CD8-positive, alpha-beta memory T cell (primary cell): ENCODE measurements at places on chromosomes 3 and 15.

DNA sequence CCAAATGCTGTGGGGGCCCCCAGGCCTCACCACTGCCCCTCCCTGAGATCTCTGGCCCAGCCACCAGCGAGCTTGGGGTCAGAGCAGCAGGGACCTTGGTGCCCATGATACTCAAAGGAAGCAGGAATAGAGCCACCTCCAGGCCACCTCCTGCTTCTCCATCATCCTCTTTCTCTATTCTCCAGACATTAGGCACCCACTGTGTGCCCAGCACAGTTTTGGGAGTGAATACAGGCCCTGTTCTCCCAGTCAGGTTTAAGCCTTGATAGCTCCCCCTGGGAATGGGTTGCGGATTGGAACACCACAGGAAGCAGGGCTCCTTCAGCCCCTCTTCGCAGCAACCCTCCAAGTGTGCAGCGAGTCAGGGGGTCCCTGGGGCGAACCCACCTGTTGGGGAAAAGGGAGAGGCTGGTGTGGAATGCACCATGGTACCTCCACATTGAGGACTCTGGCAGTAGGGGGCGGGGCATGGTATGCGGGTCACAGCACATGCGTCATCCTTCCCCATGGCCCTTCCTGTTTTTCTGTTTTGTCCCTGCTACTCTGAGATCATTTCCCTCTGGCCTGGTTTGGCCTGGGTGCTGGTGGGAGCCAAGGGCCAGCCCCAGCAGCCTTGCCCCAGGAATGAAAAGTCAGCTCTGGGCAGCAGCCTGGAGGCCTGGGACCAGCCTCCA lies 14.2 kb upstream of the SEMA3B start:
- no peak for DNase-seq

- no peak for DNase-seq
Observed at GRCh38 chr15:58475573-58476524, 44.1 kb downstream of the LIPC start.

DNA sequence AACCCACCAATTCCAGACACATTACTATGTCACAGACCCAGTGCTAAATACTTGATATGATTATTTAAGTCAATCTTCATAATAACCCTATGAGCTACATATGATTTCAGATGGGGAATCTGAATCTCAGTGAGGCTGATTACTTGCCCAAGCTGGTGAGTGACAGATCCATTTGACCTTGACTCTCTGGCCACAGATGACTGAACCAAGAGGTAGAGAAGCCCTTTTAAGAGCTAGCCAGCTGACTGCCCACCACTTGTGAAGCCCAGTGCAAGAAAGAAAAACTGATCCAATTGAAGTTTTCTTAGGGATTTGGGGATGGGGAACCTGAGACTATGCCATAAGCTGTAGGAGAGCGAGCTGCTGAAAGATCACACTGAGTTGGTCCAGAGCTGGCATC lies 124.7 kb upstream of the SPATA12 start:
- DNase-seq: no peak

- no peak for DNase-seq
Observed at GRCh38 chr3:183131186-183131725, 31.3 kb downstream of the LAMP3 start.

DNA sequence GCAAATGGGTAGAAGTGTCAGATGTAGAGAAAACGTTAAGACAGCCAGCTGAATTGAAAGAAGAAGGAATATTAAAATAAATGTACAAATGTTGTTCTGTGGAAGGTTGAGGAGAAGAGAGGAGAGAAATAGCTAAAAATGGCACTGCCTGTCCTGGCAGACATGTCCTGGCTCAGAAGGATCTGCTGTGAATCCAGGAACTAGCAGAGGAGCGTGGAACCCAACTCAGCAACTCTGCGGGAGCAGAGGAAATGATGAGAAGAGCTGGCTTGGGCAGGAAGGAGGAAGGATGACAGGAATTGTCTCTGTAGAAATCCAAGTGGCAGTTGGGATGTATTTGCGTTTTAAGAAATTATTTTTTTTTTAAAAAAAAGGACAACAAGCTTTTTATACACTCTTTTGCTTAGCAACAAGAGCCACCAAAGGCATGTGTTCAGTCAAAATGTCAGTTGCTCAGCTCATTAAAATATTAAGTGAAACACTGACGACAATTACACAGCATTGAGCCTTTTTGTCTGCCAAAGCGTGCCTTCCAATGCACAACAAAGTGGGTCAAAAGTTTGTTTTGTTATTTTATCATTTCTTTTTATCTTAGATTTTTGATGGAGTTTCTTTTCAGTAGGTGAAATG lies 16.1 kb downstream of the NANOGP8 start:
- no peak for DNase-seq

- no peak for DNase-seq
Observed at GRCh38 chr15:58398071-58398470, 33.7 kb upstream of the LIPC start.

DNA sequence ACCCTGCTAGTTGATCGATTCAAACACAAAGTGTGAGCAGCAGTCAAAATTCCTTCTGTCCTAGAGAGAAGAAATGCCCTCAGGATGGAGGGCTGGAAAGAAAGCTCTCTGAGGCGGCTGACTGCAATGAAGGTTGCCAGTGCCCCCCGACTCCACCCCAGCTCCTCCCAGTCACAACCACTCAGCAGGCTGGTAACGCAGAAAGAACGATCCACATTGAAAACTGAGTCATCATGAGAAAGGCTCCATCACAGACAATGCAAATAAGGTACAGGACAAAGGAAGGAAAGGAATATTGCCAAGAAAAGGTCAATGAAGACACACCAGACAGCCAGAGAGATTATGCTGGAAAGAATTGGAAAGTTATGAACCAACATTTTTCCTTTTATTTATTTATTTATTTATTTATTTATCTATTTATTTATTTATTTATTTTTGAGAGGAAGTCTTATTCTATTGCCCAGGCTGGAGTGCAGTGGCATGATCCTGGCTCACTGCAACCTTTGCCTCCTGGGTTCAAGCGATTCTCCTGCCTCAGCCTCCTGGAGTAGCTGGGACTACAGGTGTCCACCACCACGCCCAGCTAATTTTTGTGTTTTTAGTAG lies 17.4 kb upstream of the VGLL4 start:
- no peak for DNase-seq

DNA sequence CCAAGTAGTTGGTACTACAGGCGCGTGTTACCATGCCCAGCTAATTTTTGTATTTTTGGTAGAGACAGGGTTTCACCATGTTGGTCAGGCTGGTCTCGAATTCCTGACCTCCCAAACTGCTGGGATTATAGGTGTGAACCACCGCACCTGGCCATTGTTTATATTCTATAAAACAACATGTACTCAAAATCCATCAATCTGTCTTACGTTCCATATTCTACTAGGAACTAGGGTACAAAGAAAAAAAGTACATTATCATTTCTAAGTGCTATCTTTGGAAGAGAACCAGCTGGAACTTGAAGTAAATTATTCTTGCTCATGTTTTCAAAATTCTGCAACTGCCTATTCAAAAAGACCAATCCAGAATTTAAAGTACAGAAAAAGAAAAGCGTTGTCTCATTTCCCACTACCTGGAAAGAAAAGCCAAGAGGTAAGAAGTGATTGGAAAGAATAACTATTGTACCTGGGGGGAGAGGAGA lies 15.2 kb downstream of the SPPL2A start:
- DNase-seq: no peak

GRCh38 chr3:76873532-76874242 lies 166.2 kb upstream of the ROBO2 start:
- DNase-seq: no peak

- peak; percentile 43 for DNase-seq
Observed at GRCh38 chr15:49421991-49422390, 1.1 kb upstream of the FGF7 start.

GRCh38 chr15:73904026-73904815 lies 22.0 kb upstream of the LOXL1 start:
- DNase-seq: no peak

DNA sequence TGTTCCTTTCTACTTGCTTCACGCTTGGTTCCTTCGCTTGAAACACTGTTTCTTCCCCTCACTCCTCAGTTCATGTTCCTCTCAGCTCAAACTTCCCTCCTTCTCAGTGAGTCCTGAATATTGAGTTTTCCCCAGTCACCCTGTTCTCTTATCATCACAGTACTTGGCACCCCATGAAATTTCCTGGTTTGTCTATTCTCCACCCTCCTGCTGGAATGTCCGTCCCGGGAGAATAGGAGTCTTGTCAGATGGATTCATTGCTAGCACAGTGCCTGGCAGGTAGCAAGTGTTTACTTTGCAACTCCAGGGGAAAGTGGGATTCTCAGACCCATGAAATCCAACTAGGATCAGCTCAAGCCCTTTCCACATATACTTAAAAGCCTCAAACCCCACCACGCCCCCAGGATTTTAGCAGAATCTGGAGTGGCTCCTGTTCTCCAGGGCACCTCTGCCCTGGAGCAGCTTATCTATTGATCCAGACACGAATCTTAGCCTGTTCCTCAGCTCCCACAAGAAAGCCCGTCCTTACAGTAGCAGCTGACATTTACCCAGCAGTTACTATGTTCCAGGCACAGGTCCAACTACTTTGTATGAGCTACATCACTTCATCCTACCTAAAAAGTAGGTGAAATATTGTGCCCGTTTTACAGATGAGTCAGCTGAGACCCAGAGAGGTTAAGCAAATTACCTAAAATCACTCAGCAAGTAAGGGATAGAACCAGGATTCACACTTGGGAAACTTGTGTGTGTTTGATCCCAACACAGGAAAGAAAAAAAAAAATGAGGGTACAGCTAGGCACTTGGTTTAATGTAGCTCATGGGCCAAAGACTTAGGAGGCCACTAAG lies 36.8 kb upstream of the MAP3K13 start:
- no peak for DNase-seq

DNA sequence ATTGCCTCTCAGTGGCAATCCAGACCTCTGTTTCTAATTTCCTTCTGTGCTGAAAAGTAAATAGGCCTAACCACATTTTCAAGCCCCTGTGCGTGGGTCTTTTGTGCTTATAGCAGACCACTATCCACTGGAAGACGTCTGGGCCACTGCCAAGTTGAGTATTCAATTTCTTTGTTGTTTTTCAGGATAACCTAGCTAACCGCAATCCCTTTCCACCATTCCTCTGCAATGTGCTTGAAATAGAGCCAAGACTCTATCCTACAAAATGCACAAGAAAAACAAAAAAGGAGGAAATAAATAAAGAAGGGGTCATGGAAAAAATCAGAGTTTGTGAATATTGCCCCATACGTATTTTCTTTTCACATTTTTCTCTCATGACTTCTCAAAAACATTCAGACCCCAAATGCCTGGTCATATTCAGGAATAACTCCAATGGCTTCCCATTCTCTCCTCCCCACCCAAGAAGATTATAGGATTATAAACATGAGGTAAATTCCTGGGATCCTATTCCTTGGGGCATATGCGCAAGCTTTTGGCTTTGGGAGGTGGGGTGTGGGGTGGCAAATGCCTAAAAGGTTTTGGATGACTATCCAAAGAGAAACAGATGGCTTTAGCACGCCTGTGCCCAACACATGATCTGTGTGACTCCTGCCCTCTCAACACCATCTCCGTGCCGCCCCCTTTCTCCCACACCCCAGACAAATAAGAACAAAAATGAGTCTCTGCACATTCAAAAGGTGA lies 217.9 kb upstream of the THBS1 start:
- no peak for DNase-seq

DNA sequence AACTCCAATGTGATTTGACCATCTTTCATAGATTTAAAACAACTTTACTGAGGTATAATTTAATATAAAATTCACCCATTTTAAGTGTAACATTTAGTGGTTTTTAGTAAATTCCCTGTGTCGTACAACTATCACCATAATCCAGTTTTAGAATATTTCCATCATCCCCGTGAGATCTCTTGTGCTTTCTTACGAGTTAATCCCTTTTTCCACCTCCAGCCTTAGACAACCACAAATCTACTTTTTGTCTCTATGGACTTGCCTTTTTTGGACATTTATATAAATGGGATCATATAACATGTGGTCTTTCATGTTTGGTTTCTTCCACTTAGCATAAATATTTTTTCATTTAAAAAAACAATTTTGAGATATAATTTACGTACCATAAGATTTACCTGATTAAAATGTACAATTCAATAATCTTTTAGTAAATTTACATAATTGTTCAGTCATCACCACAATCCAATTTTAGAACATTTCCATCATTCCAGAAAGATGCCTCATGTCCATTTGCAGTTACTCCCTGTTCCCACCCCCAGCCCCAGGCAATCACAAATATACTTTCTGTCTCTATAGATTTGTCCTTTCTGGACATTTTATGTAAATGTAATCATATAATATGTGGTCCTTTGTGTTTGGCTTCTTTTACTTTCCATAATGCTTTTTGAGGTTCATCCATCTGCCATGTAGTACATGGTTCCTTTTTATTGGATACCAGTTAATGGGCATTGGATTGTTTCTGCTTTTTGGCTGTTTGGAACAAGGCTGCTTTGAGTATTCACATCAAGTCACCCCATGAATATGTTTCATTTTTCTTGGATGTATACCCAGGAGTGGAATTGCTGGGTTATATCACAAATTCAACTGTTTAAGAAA lies 3.1 kb downstream of the OXSR1 start:
- no peak for DNase-seq

DNA sequence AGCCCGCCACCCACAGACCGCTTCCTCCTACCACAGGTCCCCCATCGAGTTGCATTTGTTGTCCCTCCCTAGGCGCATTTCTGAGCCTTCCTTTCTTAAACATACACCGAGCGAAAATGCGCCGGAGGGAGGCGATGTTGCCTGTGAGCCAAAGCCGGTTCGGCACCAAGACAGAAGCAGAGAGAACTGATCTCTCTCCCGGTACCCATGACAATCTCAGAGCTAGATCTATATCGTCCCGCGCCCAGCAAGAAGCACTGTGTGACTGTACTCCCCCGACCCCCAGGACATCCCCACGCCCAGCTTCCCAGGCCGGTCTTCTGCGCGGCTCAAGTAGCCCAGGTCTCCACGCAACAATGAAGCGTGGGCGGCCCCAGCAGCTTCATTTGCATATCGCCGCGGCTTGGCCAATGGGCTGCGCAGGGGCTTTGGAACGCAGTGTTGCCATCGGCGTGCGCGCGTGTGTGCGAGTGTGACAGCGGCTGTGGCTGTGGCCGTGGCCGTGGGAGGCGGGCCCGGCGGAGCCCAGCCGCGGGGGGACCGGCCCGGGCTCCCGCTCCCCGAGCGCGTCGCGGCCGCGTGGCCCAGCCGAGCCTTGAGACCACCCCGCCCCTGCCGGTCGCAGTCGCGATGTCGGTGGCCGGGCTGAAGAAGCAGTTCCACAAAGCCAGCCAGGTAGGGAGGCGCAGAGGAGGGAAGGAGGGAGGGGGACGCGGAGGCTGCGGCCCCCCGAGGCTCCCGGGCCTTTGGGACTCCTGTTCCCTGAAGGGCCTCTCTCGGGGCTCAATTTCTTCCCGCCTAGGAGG lies at the start of gene SH3GL3:
Gene SH3GL3 (plus strand): TSS at position 438 of the 806 bp plus-strand sequence. CDS start 193 bp downstream, at position 631.
- no peak for DNase-seq

DNA sequence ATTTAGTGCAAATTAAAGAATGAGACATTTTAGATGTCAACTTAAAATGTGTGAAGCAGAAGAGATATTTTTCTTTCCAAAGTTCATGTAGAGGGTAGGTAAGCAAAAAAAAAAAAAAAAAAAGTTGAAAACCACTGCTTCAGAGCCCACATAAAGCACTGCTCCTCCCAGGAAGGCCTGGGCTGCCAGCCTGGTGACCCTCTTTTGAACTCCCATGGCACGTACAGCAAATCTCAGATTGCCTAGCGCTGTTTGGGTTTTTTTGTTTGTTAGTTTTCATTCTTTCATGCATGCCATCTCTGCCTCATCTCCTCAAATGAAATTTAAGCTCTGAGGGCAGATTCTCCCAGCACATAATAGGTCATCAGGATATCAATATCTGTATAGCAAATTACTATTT lies 120.1 kb downstream of the SRGAP3 start:
- no peak for DNase-seq
